ENCODE measurements at places on chromosomes 4 and X.
A peak's percentile ranks its signal among the peaks of the same experiment; 100 is the strongest.

DNA sequence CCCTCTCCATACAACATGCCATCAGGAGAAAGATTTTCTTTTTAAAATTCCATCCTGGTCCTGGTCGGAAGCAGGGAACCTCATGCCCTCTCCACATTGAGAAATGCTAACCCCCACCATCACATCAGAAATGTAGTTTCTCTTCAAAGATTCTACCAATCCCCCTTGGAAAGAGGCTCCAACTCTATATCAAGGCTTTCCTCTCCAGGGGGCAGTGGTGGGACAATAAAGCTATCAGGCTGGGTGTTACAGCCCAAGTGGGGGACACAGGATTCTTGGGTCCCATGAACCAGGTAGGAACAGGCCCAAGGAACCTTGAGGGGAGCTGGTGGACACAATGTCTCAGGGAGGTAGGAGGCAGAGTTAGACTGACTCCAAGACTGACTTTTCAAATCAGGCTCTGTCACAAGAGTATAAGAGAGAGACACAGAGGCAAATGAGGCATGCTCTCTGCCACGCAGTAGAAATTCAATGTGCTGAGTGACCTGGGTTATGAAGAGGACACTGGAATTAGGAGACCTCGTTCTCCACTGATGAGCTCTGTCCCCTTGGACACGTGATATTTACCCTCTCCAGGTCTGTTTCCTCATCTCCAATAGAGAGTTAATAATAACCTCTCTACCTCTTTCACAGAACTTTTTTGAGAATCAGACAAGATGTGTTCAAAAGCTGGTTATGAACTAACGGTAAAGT, 4.5 kb downstream of the GJB1 start:
- DNase-seq, result no peak

GRCh38 chrX:47960406-47960805, 43.4 kb downstream of the ZNF182 start:
- no peak for DNase-seq

DNA sequence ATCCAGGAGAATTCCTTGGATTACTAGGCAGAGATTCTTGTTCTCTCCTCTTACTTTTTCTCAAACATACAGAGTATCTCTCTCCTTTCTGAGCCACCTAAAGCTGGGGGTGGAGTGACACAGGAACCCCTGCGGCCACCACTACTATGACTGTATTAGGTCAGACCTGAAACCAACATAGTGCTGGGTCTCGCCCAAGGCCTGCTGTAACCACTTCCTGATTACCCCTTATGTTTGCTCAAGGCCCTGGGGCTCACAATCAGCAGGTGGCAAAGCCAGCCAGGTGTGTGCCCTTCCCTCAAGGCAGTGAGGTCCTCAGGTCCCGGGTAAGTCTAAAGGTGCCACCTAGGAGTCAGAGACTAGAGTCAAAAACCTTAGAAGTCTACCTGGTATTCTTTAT, 166.4 kb downstream of the PARM1 start:
- no peak for DNase-seq

DNA sequence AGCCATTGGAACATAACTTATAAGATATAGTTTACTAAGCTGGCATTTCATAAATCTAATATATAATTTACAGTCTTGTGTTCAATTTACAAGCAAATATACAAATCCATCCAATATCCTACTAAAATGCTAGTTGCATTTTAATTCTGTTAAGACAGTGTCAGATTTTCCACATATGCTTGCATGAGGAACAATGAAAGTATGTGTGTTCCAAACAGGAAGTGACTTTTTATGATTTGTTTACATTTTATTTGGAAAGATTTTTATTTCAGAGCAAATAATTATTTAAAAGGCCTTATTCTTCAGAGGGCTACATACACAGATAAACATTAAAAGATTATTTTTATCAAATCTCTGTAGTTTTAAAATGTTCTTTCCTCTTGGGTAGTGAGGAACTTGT, 130.1 kb downstream of the KLHL34 start:
- no peak for DNase-seq

DNA sequence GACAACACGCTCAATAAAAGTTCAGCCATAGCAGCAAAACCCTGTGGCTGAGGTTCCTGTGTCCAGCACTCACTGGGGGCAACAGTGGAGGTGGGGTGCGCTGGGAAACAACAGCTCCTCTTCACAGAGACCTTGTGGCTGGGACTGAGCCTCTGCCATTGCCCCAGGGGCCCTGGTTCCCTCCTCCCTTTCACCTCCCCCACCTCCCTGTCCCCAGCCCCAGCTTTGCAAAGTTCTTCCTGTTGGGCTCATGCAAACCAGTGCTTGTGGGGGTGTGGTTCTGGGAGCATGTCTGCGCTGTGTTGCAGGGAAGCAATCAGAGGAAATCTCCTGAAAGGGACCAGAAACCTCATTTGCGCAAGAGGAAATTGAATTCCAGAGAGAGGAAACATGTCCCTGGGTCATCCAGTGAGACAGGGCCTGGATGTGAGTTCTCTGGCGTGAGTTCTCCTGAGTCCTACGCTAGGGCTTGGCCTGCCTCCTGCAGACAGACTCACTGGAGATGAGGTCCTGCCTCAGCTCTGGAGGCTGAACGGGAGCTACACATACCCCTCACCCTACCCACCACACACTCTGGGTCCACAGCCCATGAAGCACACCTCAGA, 7.4 kb downstream of the FATE1 start:
- no peak for DNase-seq

- no peak for DNase-seq
Observed at GRCh38 chr4:15434091-15434490, 6.3 kb downstream of the C1QTNF7 start.

GRCh38 chr4:53545942-53546581, 45.2 kb downstream of the LNX1 start:
- no peak for DNase-seq

GRCh38 chr4:129109965-129110824, 14.2 kb downstream of the C4orf33 start:
- no peak for DNase-seq

- no peak for DNase-seq
Observed at GRCh38 chr4:77052352-77052751, 23.4 kb downstream of the CCNI start.

GRCh38 chr4:33060674-33061542, 2340.7 kb downstream of the PCDH7 start:
- DNase-seq, result peak; percentile 0

DNA sequence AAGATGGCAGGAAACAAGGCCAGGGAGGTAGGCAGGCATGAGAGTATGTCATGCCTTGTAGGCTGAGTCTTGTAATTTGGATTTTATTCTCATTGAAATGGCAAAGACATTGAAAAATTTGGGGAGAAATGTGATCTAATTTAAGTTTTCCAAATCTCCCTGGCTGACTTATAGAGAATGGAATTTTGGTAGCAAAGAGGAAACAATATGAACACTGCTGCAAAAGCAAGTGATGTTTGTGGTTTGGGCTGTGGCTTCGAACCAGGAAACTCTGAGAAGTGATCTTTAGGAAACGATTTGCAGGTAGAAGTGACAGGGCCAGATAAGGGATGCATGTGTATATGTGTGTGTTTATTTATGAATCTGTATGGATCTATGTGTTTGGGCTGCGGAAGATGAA, 35.6 kb downstream of the ARSJ start:
- no peak for DNase-seq

- DNase-seq, result no peak
Observed at GRCh38 chr4:98539741-98540140, 118.7 kb downstream of the TSPAN5 start.

- DNase-seq, result no peak
Observed at GRCh38 chr4:165129924-165130323, 17.3 kb upstream of the TMEM192 start.

GRCh38 chr4:179768996-179769395, 2326.8 kb upstream of the AGA start:
- no peak for DNase-seq

DNA sequence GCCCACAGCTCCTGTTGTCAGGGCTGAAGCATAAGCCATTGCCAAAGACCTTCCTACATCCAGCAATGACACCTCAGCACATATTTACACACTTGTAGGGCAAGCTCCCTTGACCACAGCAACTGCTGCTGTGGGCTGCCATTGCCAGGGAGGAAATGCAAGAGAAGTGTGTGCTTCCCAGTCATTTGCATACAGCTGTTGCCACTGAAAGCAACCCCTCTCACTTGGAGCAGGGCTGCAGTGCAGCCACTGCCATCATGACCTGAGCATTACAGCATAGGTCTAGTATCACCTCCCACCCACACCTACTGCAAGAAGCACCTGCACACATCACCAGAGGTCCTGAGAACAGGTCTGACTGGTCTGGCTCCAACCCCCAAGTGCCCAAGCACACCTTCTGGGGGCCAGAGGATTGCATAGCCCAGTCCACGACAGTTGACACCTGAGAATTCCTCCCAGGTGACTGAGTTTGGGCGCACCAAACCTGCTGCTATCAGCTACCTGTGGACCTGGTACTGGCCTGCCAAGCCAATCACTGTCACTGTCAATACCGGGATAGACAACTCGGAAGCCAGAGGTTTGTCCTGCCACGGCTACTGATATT, 636.5 kb upstream of the SLIT2 start:
- DNase-seq, result no peak

DNA sequence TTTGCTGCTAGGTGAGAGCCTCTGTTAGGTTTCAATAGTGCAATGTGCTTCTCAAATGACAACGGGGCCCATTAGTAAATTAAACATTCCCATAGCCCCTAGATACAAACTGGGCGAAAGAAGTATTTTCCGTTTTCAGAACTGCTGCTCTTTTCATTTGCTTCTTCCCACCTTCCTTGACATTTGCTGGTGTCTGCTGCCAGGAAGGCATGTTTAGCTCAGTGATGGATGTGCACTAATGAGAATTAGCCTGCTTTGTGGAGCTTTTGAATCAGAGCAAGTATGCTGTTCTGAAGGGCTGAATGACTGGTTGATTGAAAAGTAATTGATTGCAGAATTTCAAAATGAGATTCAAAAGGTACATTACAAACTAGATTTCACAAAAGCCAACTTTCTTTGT, 57.0 kb downstream of the SHROOM3 start:
- DNase-seq, result no peak

- DNase-seq, result no peak
Observed at GRCh38 chr4:105896461-105896942, 1.2 kb downstream of the NPNT start.

- no peak for DNase-seq
Observed at GRCh38 chr4:184375027-184375426, 99.3 kb downstream of the IRF2 start.

DNA sequence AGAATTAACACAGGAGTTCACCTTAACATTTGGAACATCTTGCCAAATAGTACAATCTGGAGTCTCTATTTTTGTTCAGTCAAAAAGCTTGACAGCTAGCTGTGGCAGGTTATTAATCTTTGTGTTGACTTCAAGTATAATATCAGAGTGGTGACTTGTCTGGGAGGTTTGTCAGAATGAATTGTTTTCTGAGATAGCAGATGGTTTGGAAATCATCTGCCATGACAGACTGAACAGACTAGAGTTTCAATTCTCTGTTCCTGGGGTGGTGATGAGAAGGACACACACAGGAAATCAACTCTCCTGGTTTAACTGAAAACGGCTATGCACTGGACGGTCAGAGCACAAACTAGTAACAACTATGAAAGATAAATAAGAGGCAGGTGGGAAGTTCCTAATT, 203.3 kb upstream of the EMCN start:
- DNase-seq, result no peak

DNA sequence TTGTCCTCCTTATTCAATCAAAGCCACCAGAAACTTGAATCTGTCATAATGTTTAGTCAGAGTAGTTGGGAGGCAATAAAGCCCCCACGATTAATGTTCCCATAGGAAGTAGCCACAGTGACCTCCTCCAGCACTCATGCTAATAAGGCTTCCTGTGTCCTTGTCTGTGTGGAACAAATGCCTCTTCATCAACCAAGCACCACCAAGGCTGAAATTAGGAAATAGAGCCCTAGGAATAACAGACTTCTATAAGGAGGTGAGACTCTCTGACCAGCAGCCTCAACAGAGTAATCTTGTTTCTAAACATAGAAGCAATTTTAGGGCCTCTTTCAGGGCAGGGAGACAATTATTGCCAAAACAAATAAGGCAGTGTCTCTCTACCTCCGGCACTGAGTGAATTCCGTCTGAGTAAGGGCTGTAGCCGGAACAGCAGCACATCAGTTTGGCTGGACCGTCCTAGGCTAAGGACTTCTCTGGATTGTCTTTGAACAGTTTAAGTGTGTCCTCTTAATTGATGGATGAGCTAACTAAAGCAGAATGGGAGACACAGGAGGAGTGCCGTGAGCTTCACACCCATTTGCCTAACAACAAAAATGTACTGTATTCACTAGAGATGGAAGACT, 329.2 kb upstream of the HAND2 start:
- DNase-seq, result no peak

- DNase-seq, result no peak
Observed at GRCh38 chrX:103726477-103726876, 15.8 kb downstream of the TMEM31 start.

DNA sequence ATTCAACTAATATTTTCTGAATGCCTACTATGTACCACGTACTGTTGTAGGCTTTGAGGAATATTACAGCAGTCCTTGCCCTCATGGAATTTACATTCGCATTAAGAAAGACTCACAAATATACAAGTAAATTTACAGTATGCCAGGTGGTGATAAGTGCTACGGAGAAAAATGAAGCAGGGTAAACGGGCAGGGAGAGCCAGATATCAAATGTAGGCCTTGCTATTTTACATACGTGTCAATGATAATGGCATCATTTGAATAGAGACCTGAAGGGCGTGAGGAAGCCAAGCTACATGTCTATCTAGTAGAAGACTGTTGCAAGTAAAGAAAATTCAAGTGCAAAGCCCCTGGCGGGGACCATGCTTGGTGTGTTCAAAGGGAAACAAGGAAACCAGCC, 65.2 kb downstream of the AMMECR1 start:
- no peak for DNase-seq

DNA sequence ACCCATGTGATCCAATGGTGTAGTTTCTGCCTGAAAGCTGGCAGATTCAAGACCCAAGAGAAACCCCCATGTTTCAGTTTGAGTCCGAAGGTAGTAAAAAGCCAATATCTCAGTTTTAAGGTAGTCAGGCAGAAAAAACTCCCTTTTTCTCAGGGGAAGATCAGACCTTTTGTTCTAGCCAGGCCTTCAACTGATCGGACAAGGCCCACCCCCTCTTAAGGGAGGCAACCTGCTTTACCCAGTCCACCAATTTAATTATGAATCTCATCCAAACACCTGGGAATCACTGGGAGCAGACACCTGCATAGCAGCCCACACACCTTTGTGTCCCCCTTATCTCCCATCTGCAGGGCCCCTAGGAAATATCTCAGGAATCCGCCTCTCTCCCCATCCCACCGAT, 322.0 kb downstream of the STK32B start:
- no peak for DNase-seq

GRCh38 chrX:10974920-10975319, 136.2 kb upstream of the HCCS start:
- DNase-seq, result no peak

DNA sequence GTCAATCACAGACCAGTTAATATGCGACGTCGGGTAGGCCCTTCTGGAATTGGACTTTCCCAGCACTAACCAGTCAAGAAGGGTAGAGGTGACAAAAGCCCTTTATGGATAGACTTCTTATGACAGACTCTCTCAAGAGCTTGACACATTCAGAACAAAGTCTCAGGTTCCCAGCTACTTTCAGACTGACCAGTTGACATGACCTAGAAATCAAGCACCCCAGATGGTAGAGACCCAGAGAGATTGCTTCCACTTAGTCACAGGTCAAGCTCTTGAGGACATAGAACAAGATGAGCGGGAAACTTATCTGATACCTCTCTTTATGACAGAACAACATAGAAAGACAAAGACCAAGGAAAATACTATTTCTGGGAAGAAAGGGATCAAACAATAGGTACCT, 21.4 kb upstream of the HERC6 start:
- DNase-seq, result no peak

- DNase-seq, result no peak
Observed at GRCh38 chr4:128709268-128709667, 100.2 kb upstream of the JADE1 start.

Data from NCI-H1436 treated with DMSO at 0.1 percent for 48 hours (cell line).